ENCODE measurements at places on chromosomes 7 and 10. TPM values are rescaled to one million over a fixed set of nuclear protein-coding genes. Genes with fewer than 3 reads are reported as not detected.

The PNLIPRP3 gene
- total RNA-seq, result not detected

The HPSE2 gene
- 3.4 TPM for total RNA-seq

The NPC1L1 gene
- 1.1 TPM for total RNA-seq

- no peak for DNase-seq
Measured at GRCh38 chr7:95649546-95649945, 53.2 kb upstream of the PDK4 start.

DNA sequence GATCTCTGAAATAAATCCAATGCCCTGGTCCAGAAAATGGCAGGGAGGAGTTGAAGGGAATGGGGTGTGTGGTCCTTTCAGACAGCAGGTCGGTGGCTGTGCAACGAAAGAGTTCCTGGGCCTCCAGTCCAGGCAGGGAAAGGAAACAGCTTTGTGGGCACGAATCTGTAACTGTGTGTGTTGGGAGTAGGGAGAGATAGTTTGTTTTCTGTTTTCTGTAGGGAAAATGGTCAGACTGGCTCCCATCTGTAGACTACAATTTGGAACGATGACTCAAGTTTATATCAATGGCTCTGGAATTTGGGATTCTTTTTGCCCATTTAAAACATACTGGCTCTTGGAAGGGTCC, 2.6 kb upstream of the HOXA9 start:
- peak; percentile 50 for DNase-seq

DNA sequence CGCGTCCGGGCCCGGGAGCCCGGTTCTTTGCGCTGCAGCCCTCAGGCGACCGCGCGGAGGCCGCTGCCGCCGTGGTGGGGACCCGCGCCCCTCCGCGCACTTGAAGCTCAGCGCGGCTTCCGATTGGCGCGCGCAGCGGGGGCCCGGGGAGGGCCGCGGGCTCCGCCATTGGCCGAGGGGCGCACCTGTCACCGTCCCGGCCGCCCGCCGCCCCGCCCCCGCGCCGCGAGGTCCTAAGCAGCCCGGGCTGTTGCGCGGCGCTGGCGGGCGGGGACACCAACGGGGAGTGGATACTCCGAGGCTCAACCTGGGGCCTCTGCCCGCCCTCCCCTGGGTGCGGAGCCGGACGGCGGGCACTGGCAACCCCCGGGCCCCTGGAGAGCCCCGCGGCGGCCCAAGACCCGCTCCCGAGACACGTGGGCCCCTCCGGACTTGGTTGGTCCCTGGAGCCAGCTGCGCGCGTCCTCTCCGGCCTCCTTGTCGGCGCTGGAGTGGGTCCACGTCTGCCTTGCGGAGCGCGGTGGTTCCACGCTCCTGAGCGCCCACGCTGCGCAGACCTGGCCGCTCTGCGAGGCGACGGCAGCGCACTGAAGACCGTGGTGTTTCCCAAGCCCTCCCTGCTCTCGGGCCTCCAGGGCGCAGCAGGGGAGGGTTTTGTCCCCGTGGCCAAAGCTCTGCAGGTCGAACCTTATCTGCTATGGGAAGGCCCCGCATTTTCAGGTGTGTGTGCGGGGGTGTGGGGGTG, at the start of gene MNX1:
Gene MNX1 (minus strand): TSS at position 76 of the 745 bp plus-strand sequence. CDS start 313 bp downstream, outside the sequence.
- peak; percentile 76 for DNase-seq
